Esophagus squamous epithelium (tissue), 5 donors: ENCODE measurements at places on chromosomes 2 and 18. TPM values are rescaled to one million over a fixed set of nuclear protein-coding genes. Genes with fewer than 3 reads are reported as not detected.

Gene STPG4
- total RNA-seq = not detected

Gene UGT1A3
- total RNA-seq = 7.6 TPM

Gene RAB27B
- total RNA-seq = 30.5 TPM

Gene MBD1
- total RNA-seq = 41.7 TPM

Gene DHRS9
- 15.3 TPM for total RNA-seq

Gene TMEM169
- total RNA-seq = not detected

Gene ST8SIA3
- total RNA-seq = not detected

Gene NDC80
- total RNA-seq = 4.0 TPM

Gene C2orf81
- 0.73 TPM for total RNA-seq

Gene FBXO41
- total RNA-seq = 1.2 TPM

Gene GKN2
- total RNA-seq = not detected

Gene PREB
- 45.5 TPM for total RNA-seq

Gene POTEI
- total RNA-seq = not detected

Gene CAVIN2
- total RNA-seq = 12.4 TPM

Gene KCNG2
- not detected for total RNA-seq

Gene CXCR4
- total RNA-seq = 6.5 TPM

Gene CACNB4
- 11.1 TPM for total RNA-seq

Gene MYL1
- not detected for total RNA-seq

Gene GCA
- total RNA-seq = 9.3 TPM
